ENCODE measurements at places on chromosomes 4 and X. TPM values are rescaled to one million over a fixed set of nuclear protein-coding genes. Genes with fewer than 3 reads are reported as not detected.

- no peak for DNase-seq
These were observed 121.8 kb downstream of the ARHGAP10 start for GRCh38 chr4:147853706-147854105.

DNA sequence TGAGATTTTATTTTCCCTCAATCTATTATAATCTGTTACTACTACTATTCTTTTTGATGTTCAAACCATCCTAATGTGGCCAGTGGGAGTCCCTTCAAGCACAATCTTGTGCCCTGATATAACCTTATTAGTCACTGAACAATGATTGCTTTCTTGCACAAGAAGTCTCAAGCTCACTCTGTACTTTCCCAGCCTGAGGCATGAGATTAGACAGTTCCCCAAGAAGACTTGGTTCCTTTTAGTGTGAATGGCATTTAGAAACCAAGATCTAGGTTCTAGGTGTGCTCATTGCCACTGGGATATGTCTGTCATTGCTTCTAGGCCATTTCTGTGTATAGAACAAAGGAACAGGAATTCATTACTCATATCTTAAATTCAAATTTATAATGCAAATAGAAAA lies 28.0 kb upstream of the RBM41 start:
- DNase-seq, result no peak

DNA sequence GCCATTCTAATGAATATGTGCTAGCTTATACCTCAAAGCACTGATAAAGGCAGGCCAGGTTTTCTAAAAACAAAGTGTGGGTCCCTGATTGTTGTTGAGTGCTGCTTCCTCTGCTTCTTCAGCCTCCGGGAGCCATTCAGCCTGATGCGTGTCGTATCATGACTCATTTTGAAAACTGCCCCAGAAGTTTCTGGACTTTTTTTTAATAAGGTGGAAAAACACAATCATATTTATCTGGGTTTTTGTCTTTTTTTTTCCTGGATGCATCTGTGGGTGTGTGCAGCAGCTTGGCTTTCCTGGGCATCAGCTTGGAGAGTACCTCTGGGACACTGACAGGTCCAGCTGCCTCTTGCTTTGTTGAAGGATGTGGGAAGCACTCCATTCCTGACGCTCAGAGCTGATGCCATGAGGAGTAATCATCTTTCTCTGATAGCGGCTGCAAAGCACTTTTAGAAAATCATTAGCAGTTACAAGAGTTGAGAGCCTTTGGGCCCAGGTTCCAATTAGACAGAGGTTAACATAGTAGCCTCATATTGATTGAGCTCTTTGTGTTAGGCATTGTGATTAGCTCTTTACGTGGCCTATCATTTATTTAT lies 66.9 kb downstream of the PARM1 start:
- DNase-seq, result no peak

GRCh38 chr4:76208005-76208765 lies 5.4 kb downstream of the SCARB2 start:
- no peak for DNase-seq

DNA sequence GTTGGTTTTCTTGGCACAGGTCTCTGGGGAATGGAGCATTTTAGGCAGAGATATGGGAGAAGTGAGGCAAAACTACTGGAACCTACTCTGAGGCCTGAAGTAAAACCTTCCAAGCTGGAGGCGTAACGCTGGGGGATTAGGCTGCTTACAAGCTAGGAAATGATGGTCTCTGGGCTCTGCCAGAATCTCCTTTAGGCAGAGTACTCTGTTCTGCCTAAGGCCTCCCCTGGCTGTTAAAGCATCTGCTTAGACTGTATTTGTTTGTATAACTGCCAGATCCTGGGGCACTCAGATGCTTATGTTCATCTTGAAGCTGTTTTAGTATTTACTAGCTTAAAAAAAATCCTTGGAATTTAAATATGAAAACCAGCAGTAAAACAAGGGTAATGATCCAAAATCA lies 822.2 kb downstream of the RPA4 start:
- no peak for DNase-seq

- no peak for DNase-seq
These were observed 372.2 kb downstream of the ADAM29 start for GRCh38 chr4:175290401-175290800.

- DNase-seq, result no peak
These were observed 102.1 kb downstream of the RELL1 start for GRCh38 chr4:37584071-37584470.

DNA sequence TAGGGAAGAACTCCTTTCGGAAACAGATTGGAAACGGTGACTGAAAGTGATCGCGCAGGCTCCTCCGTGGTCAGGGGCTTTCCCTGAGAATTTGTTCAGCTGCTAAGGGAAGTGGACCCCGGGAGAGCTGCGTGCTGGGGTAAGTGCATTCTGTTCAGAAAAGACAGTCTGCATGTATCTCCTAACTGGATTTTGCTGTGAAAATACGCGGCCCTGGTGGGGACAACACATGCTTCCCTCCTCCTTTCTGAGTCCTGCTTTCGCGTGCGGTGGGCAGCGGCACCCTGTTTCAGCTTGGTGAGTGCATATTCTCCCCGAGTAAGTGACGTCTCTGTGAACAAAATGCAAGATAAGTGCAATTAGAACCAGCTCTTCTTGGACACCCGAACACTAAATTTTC lies 195.6 kb downstream of the STIM2 start:
- DNase-seq, result no peak

DNA sequence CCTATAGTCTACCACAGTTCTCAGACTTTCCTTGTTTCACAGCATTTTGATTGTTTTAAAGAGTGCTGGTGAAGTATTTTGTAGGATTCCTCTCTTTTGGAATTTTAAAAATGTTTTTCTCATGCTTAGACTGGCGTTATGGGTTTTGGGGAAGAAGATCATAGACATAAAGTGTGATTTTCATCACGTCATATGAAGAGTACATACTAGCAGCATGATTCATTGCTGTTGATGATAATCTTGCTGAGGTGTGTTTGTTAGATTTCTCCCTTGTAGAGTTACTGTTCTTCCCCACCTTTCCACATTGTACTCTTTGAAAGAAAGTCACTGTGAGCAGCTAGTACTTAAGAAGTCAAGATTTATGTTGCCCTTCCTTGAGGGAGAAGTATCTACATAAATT lies 396.1 kb upstream of the GNPDA2 start:
- no peak for DNase-seq

The GABRA4 gene
- not detected for total RNA-seq

The MGAT4D gene
- total RNA-seq, result not detected

The PPP4R3C gene
- not detected for total RNA-seq

The PAGE2 gene
- total RNA-seq, result not detected

The ASB5 gene
- not detected for total RNA-seq

The IDUA gene
- 15.5 TPM for total RNA-seq

All from omental fat pad (tissue), 4 donors.